ENCODE measurements at places on chromosomes 7 and 10.

GRCh38 chr10:21078410-21079329 is 181.6 kb upstream of the NEBL start:
- DNase-seq: no peak

DNA sequence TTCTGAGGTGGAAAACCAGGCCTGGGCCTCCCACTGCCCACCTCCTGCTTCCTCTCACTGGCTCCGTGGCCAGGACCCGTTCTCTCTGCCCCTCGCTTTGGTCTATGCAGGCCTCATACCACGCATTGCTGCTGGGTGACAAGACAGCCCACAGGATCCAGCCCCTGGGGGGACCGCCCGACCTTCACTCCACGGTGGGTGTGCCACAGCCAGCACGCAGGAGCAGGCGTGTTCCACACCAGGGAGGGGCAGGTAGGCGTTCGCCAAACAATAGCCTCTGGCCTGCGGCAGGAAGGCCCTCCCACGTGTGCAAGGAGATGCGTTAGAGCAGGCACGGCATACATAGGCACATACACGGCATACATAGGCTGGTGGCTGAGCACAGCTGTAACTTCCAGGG is 233.4 kb downstream of the WDR37 start:
- DNase-seq: no peak

GRCh38 chr10:74145133-74145532 is 5.5 kb downstream of the AP3M1 start:
- DNase-seq: no peak

- DNase-seq: no peak
Observed at GRCh38 chr10:12587451-12587888, 238.1 kb downstream of the CAMK1D start.

- no peak for DNase-seq
Observed at GRCh38 chr10:65765006-65765541, 1160.8 kb upstream of the LRRTM3 start.

DNA sequence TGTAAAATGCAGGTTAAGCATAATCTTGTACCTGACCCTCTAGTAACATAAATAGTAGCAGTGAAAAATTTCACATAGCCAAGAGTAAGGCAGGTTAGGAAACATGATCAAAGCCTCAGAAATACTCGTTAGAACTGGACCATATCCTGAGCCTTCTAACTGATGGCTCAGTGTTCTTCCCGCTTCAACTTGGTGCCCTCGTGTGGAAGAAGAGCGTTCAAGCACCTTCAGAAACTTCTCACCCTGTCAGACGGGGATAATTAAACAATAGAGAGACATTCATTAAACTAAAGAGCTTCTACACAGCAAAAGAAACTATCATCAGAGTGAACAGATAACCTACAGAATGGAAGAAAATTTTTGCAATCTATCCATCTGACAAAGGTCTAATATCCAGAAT is 124.5 kb downstream of the MYOF start:
- DNase-seq: no peak

GRCh38 chr7:76193883-76194282 is 7.8 kb upstream of the SRRM3 start:
- no peak for DNase-seq

- DNase-seq: no peak
Observed at GRCh38 chr7:90957883-90958282, 306.4 kb upstream of the FZD1 start.

DNA sequence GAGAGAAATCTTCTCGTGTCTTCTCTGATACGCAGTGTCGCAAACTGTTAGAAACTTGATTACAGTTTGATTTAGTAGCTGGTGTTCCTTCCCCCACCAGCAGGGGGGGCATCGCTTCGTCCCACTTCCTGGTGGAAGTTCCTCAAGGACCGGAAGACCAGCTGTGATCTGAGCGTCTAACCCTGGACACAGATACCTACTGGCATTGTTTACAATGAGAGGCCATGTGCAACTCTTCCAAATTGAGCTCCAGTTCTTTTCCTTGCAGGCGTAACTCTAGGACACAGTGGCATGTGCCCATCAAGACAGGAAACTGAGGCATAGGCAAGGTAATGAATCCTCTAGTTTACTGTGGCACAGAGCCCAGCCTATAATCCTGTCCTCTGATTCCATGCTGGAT is 219.0 kb downstream of the CCDC3 start:
- DNase-seq: no peak

- no peak for DNase-seq
Observed at GRCh38 chr10:118108194-118109026, 61.7 kb upstream of the RAB11FIP2 start.

- DNase-seq: no peak
Observed at GRCh38 chr10:7532723-7533498, 122.1 kb upstream of the SFMBT2 start.

DNA sequence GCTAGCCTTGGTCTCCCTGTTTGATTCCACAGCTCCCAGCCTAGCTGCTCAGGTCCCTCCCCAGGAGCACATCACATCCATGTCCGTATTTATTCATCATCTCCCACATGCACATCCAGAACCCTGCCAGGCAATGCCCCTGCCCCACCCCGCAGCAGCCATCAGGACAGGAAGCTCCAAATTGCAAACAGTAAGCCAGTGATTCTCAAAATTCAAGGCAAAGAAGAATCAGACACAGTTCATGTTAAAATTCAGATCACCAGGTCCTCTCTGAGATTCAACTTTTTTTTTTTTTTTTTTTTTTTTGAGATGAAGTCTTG is 17.7 kb downstream of the LRRC20 start:
- DNase-seq: no peak

- no peak for DNase-seq
Observed at GRCh38 chr7:50721160-50721559, 61.5 kb downstream of the GRB10 start.

DNA sequence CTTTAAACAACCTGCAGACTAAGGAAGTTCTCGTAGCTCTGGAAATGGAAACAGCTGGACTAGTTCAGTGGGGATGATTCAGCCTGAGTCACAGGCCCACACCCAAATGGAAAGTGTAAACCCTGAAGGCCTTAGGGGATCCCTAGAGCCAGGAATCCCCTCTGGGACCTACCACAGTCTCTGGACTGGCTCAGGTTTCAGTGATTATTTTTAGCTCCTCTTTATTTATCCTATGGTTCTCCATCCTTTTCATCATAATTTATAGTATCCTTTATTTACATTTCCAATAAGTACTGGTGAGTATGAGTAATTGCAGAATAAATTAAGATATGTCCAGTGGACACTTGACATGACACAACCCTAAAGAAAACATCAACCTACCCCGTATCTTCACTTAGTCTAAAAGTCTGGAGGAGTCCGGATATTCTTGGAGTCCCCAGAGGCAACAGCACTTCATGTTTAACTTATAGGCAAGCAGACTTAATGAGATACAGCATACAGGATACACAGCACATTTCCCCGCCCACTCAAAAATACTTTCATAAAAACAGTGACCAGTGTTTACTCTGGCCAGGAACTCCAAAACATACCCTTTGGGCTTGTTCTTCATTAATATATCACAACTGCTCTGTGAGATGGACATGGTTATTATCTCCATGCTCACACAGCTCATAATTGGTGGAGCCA is 28.4 kb upstream of the SEMA3E start:
- no peak for DNase-seq

DNA sequence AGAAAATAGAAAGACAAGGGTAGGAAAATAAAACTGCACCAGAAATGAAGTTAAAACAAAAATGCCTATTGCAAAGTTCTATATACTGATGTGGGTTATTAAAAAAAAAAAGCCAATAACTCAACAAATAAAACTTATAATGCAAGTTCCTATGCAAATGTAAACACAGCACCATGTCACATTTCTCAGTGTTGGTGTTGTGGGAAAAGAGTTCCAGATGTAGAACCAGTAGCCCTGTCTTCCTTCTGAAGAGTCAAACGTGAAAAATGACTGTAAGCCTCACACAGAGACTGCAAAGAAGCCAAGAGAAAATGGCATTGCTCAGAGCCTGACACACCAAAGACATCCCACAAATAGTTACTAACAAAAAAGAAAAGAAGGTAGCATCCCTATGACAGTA is 10.1 kb downstream of the PON2 start:
- DNase-seq: no peak

GRCh38 chr7:1664711-1665548 is 5.1 kb upstream of the ELFN1 start:
- peak; percentile 76 for DNase-seq

DNA sequence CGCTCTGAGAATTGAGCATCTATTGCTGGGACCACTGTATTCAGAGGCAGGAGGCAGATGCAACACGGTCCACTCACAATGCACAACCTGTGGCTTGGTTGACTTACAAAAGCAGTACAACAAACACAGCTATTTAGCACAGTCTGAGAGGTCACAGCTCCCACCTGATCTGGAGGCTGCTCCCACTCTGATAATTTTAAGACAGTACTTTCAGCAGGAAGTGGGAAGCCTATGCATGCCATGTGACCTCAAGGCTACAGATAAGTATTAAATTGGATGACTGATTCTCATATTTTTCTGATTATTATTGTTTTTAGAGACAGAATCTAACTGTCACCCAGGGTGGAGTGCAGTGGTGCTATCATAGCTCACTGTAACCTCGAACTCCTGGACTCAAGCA is 659.3 kb downstream of the PARD3 start:
- no peak for DNase-seq

DNA sequence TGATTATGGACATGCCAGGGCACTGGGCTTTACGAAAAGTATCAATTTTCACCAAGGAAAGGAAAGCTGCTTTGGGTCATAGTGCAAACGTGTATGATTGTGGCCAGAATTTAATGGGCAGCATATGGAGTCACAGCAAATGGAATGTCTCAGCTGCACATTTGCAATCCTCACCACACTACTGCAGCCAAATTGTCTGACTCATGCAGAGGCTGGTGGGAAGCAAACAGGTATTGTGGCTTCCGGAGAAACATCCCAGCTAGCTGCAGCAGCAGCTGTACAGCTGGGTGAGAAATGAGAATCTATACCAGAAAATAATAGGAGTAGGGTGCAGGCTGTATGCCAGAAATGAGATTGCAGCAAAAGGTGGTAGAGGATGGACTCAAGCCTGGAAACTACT is 374.7 kb upstream of the VWC2 start:
- DNase-seq: no peak

- no peak for DNase-seq
Observed at GRCh38 chr7:130006771-130007170, 44.4 kb downstream of the ZC3HC1 start.

DNA sequence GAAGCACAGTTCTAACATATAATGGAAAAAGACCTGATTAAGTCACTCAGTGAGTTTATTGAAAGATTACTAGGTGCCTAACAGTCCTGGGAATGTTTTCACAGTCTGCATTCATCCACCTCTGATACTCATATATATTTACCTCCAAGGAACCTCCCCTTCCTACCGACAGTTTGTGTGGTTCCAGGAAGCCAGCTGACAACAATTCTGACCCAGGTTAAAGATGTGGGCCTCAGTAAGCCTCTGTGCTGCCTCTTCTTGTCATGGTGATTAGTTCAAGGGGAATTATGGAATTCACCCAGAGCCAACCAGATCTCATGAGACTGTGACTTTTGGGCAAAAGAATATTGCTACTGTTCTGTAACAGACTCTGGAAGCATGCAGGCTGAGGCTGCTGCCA is 186.8 kb downstream of the NXPH1 start:
- no peak for DNase-seq

Data from upper lobe of right lung (tissue), 1 donor.